ENCODE measurements at places on chromosomes 7 and 10.

- no peak for DNase-seq
- no peaks in the 10 kb centered on the region for H3K27me3 ChIP-seq
- no peaks in the 10 kb centered on the region for H3K4me1 ChIP-seq
- no peak overlapping the region for H3K4me3 ChIP-seq
Measured at GRCh38 chr10:68151453-68151852, 42.2 kb downstream of the MYPN start.

- H3K4me1 ChIP-seq = no peaks in the 10 kb centered on the region
- no peak overlapping the region for H3K27ac ChIP-seq
- no peaks in the 10 kb centered on the region for H3K27me3 ChIP-seq
Measured at GRCh38 chr7:259191-259505, 30.8 kb upstream of the FOXL3 start.

- H3K27ac ChIP-seq = no peak overlapping the region
- no peak overlapping the region for H3K4me3 ChIP-seq
- H3K4me1 ChIP-seq = peaks cover 7% of the 10 kb centered on the region
- peaks cover 5% of the 10 kb centered on the region for H3K27me3 ChIP-seq
- H3K36me3 ChIP-seq = no peaks in the 10 kb centered on the region
Measured at GRCh38 chr10:104233817-104234216, 1.7 kb upstream of the CFAP43 start.

GRCh38 chr10:79944428-79945395, 4.2 kb downstream of the SFTPD start:
- no peak overlapping the region for H3K4me3 ChIP-seq
- DNase-seq = no peak
- no peaks in the 10 kb centered on the region for H3K27me3 ChIP-seq
- H3K4me1 ChIP-seq = no peaks in the 10 kb centered on the region
- no peaks in the 10 kb centered on the region for H3K36me3 ChIP-seq
- H3K27ac ChIP-seq = no peak overlapping the region

- no peak for DNase-seq
- H3K27me3 ChIP-seq = peaks cover 22% of the 10 kb centered on the region
Measured at GRCh38 chr10:25177093-25177753, 2.4 kb downstream of the GPR158 start.

GRCh38 chr10:69657430-69657829, 27.4 kb downstream of the FAM241B start:
- no peaks in the 10 kb centered on the region for H3K4me1 ChIP-seq
- H3K27ac ChIP-seq = no peak overlapping the region
- H3K4me3 ChIP-seq = no peak overlapping the region
- H3K36me3 ChIP-seq = no peaks in the 10 kb centered on the region
- no peaks in the 10 kb centered on the region for H3K27me3 ChIP-seq

DNA sequence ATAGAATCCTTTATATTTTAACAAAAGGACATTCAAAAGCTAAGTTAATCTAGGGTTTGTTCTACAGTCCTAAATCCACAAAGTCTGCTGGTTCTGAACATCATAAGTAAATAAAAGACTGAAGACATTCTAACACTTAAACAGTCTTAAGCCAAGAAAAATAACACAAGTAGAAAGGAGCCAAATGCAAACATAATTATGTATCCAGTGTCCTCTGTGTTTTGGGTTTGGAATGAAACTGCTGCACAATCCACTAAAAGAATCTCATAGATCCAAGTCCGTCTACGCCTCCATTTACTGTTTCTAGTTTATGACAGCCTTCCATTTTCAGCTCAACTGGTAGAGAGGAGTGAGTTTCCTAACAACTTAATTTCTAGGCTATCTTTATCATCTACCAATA, 623.6 kb upstream of the FZD8 start:
- no peaks in the 10 kb centered on the region for H3K36me3 ChIP-seq
- no peak for DNase-seq
- H3K4me3 ChIP-seq = no peak overlapping the region
- H3K4me1 ChIP-seq = no peaks in the 10 kb centered on the region

DNA sequence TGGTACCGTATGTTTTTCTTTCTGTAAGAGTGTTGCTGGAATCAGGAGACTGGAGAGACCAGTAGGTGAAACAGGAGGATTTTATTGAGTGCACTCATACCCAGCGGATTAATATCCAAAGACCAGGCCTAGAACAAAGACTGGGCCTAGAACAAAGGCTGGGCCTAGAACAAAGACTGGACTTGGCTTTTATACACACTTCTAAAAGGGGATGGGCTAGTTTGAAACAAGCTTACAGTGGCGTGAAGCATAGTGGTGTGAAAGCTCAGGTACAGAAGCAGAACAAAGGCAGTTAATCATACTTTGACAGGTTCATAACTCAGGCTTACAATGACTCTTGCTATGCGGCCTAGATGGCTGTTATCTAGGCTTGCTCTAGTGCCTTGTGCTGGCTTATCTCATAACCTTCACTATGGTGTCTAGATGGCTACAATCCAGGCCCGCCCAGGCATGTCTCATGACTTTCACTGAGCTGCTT, 67.7 kb downstream of the TRIM24 start:
- no peaks in the 10 kb centered on the region for H3K4me1 ChIP-seq
- no peaks in the 10 kb centered on the region for H3K27me3 ChIP-seq
- peaks cover 16% of the 10 kb centered on the region for H3K36me3 ChIP-seq
- H3K27ac ChIP-seq = no peak overlapping the region
- no peak for DNase-seq
